ENCODE measurements at places on chromosomes 6 and 20.

DNA sequence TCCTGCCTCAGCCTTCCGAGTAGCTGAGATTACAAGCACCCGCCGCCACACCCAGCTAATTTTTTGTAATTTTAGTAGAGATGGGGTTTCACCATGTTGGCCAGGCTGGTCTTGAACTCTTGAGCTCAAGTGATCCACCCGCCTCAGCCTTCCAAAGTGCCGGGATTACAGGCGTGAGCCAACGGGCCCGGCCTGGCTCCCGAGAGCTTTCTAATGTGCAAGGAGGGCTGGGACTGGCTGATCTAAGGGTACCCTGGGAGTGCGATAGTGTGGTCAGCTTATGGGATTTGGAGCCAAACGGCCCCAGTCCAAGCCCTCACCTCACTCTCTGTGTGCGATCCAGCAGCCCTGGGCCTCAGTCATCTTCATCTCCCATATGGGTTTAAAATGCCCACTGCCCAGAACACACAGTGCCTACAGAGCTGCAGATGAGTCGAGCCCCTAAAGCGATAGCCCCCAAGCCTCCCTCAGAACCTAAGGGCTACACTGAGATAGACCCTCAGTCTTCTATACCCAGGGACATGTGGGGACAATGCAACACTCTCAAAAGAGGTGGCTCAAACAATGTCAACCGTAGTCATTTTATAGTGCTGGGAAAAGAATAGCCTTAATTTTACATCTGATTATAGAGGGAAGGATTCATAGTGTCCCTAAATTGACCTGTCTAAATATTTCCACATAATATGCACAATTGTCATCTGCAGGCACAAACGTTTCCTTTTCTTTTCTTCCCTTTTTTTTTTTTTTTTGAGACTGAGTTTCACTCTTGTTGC lies 50.1 kb downstream of the SSR1 start:
- DNase-seq, result no peak

GRCh38 chr6:78157606-78158005 lies 504.8 kb downstream of the MEI4 start:
- DNase-seq, result no peak

- DNase-seq, result no peak
Measured at GRCh38 chr6:112153926-112154607, 66.7 kb downstream of the FAM229B start.

DNA sequence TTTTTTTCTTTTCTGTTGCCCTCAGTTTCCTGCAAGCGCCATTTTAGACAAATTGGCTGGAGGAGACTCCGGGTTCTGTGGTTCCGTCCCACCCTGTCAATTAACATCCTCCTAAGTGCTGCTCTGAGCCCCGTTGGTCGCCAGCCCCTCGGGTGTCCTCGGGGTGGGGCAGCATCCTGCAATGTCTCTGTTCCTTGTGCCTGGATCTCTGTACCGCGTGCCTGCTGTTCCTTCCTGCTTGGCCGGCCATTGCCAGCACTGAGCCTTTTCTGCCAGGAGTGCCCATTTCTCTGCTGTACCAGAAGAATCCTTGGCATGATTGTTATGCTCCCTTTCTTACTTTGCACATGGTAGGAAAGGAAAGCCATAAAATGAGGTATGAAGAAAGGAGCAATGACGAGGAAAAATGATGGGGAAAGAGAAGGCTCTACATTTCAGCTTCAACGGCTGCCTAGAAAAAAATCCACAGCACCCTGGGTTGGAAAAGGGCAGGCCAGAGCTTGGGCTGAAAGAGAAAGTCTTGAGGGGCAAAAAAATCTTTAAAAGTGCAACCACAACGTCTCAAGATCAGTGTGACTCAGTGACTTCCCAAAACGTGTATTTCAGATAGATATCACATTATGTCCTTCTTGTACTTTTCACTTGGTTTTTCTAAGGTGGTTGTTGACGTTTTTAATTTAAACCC lies 256.7 kb downstream of the CLIC5 start:
- DNase-seq, result no peak

DNA sequence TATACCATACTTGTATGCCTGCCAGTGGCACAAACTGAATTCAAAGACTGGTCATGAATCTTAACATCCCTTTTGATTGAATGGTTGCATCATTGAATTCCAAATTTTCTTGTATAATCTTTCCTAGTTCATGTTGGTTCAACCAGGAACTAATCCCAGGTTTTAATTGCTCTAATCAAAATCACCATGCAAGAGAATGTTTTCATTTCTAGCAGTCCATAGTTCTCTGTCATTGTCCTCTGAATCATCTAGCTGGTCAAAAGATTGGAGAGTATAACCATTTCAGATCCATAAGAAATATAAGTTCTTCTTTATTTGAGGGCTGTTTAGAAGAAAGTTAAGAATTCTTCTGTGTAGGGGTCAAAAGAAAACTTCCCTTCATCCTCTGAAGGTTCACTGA lies 57.2 kb downstream of the ZNF292 start:
- DNase-seq, result no peak

GRCh38 chr6:15322781-15323536 lies 77.1 kb downstream of the JARID2 start:
- DNase-seq, result no peak

DNA sequence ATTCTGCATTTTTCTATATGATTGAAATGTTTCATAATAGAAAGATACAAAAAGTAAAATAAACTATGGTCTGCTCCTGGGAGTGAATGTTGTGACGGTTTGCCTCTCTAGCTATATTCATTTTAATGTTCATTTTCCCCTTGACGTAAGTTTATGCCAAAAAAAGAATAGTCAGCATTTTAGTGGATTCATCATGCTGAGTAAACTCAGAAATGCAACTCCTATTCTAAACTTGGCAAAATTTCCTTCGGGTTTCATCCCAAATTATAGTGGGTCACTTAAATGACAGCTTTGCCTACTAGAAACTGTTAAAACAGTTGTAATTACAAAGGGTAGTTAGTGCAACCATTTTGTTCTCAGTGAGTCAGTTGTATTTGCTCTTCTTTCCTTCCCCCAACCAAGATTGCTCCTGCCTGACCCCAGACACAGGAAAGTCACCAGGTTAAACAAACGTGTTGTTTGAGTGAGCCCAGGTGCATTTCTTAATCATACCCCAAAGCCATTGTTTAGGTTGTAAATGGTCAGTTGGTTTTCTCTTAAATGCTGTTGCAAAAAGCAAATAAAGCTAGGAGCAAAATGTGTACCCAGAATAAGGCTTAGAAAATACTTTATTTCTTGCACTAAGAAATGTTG lies 482.3 kb upstream of the SOX4 start:
- DNase-seq, result no peak

DNA sequence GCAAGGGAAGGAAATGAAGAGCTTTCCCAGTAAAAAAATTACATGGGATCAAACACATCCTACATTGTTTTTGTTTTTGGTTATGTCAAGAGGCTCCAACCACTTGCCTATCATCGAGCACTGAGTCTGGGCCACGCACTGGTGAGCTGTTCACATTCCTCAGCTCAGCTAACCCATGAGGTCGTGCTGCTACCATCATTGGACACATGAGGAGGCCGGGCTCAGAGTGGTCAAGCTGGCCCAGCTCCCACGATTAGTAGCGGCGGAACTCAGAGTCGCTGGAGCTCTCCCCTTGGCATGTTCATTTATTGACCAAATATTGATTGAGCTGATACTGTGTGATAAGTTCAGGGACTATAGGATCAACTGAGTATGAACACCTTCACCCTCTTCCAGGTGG lies 164.9 kb downstream of the CDH26 start:
- DNase-seq, result no peak

Data from NCI-H524 (cell line).